ENCODE measurements at places on chromosomes 13 and 19.

- no peaks in the 10 kb centered on the region for H3K27me3 ChIP-seq
- H3K4me1 ChIP-seq, result 0 out of 2 replicates have a peak, but pooled peaks cover 1% of the 10 kb centered on the region
Observed at GRCh38 chr19:16249826-16250404, 52.2 kb downstream of the AP1M1 start.

- H3K4me3 ChIP-seq, result no peak overlapping the region
- H3K36me3 ChIP-seq, result no peaks in the 10 kb centered on the region
- no peaks in the 10 kb centered on the region for H3K4me1 ChIP-seq
- no peaks in the 10 kb centered on the region for H3K27me3 ChIP-seq
Observed at GRCh38 chr19:33862981-33863380, 66.3 kb downstream of the KCTD15 start.

GRCh38 chr19:13976446-13976845 lies 24.1 kb downstream of the DCAF15 start:
- no peaks in the 10 kb centered on the region for H3K27me3 ChIP-seq
- no peak overlapping the region for H3K4me3 ChIP-seq
- no peaks in the 10 kb centered on the region for H3K36me3 ChIP-seq
- H3K4me1 ChIP-seq, result peaks cover 7% of the 10 kb centered on the region

- no peaks in the 10 kb centered on the region for H3K27me3 ChIP-seq
- no peak overlapping the region for H3K27ac ChIP-seq
- no peak overlapping the region for H3K4me3 ChIP-seq
- H3K36me3 ChIP-seq, result no peaks in the 10 kb centered on the region
- DNase-seq, result no peak
- H3K4me1 ChIP-seq, result no peaks in the 10 kb centered on the region
Observed at GRCh38 chr13:74919914-74920313, 562.1 kb downstream of the TBC1D4 start.

- no peaks in the 10 kb centered on the region for H3K36me3 ChIP-seq
- no peaks in the 10 kb centered on the region for H3K4me1 ChIP-seq
- peaks cover 9% of the 10 kb centered on the region for H3K27me3 ChIP-seq
Observed at GRCh38 chr13:99080131-99080530, 102.3 kb upstream of the DOCK9 start.

GRCh38 chr19:8461376-8461775 lies 16.6 kb downstream of the HNRNPM start:
- H3K4me1 ChIP-seq, result peaks cover 3% of the 10 kb centered on the region
- H3K4me3 ChIP-seq, result no peak overlapping the region
- DNase-seq, result no peak
- no peaks in the 10 kb centered on the region for H3K27me3 ChIP-seq

GRCh38 chr13:32938907-32939306 lies 77.3 kb upstream of the KL start:
- H3K36me3 ChIP-seq, result no peaks in the 10 kb centered on the region
- H3K27ac ChIP-seq, result no peak overlapping the region
- H3K4me3 ChIP-seq, result no peak overlapping the region

- no peaks in the 10 kb centered on the region for H3K4me1 ChIP-seq
- H3K27me3 ChIP-seq, result no peaks in the 10 kb centered on the region
- H3K4me3 ChIP-seq, result no peak overlapping the region
- DNase-seq, result no peak
- peaks cover 2% of the 10 kb centered on the region for H3K36me3 ChIP-seq
- H3K27ac ChIP-seq, result no peak overlapping the region
Observed at GRCh38 chr19:18155095-18156087, 2.4 kb downstream of the PIK3R2 start.

DNA sequence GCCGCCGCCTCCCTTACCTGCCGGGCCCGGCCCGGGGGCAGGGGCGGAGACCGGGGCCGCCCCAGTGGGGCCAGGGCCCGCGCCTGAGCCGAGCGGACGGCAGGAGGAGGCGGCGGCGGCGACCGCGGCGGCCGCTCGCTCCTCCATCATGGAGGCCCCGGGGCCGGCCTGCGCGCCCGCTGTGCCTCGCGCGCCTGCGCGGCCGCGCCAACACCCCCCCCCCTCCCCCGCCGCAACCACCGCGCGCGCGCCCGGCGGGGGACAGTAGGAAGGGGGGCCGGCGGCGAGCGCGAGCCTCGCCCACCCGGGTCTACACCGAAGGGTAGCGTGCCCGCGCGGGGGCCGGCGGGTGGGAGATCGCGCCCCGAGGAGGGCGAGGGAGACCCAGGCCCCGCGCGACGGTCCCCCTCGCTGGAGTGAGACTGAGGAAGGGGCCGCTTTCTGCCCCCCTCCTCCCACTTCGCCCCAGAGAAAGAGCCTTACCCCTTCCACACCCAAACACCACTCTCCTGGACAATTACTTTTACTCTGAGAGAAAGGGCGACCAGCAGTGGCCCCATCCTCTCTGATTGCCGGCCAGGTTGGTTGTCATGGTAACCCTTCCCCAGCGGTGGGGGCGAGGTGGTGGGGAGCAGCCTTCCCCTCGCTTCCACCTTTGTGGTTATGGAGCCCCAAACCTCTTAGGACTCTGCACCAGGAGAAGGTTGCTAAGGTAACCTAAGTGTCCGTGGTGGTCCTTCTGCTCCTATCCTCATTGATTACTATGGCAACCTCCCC lies at the start of gene STRN4:
STRN4 (minus strand) TSS at position 170 of the 777 bp plus-strand sequence; CDS start at position 150, 20 bp downstream.
- H3K4me1 ChIP-seq, result no peaks in the 10 kb centered on the region
- H3K4me3 ChIP-seq, result peak within 1 kb of the TSS; percentile 99
- no peak for DNase-seq
- H3K27ac ChIP-seq, result no peak within 1 kb of the TSS
- no peaks in the 10 kb centered on the region for H3K27me3 ChIP-seq
- no peaks in the 10 kb centered on the region for H3K36me3 ChIP-seq

- no peaks in the 10 kb centered on the region for H3K27me3 ChIP-seq
- no peaks in the 10 kb centered on the region for H3K4me1 ChIP-seq
- H3K27ac ChIP-seq, result no peak overlapping the region
- no peak overlapping the region for H3K4me3 ChIP-seq
- DNase-seq, result no peak
Observed at GRCh38 chr13:76216729-76217128, 580.6 kb downstream of the LMO7 start.

- H3K27me3 ChIP-seq, result no peaks in the 10 kb centered on the region
- H3K27ac ChIP-seq, result no peak overlapping the region
- peak overlapping the region; percentile 96 for H3K4me3 ChIP-seq
- 0 out of 2 replicates have a peak, but pooled peaks cover 1% of the 10 kb centered on the region for H3K4me1 ChIP-seq
Observed at GRCh38 chr13:25300861-25301346, 521 bp upstream of the NUP58 start.

GRCh38 chr13:74110053-74110452 lies 24.2 kb downstream of the KLF12 start:
- no peaks in the 10 kb centered on the region for H3K4me1 ChIP-seq
- H3K27ac ChIP-seq, result no peak overlapping the region
- no peak overlapping the region for H3K4me3 ChIP-seq
- H3K36me3 ChIP-seq, result no peaks in the 10 kb centered on the region

GRCh38 chr19:28927456-28927855 lies 285.5 kb downstream of the UQCRFS1 start:
- no peak overlapping the region for H3K27ac ChIP-seq
- no peaks in the 10 kb centered on the region for H3K36me3 ChIP-seq
- no peaks in the 10 kb centered on the region for H3K4me1 ChIP-seq
- no peak for DNase-seq
- no peak overlapping the region for H3K4me3 ChIP-seq
- no peaks in the 10 kb centered on the region for H3K27me3 ChIP-seq

- H3K4me1 ChIP-seq, result no peaks in the 10 kb centered on the region
- peaks cover 14% of the 10 kb centered on the region for H3K27me3 ChIP-seq
- DNase-seq, result no peak
- H3K4me3 ChIP-seq, result no peak overlapping the region
- H3K27ac ChIP-seq, result no peak overlapping the region
Observed at GRCh38 chr19:1521636-1522035, 2.2 kb upstream of the PLK5 start.

DNA sequence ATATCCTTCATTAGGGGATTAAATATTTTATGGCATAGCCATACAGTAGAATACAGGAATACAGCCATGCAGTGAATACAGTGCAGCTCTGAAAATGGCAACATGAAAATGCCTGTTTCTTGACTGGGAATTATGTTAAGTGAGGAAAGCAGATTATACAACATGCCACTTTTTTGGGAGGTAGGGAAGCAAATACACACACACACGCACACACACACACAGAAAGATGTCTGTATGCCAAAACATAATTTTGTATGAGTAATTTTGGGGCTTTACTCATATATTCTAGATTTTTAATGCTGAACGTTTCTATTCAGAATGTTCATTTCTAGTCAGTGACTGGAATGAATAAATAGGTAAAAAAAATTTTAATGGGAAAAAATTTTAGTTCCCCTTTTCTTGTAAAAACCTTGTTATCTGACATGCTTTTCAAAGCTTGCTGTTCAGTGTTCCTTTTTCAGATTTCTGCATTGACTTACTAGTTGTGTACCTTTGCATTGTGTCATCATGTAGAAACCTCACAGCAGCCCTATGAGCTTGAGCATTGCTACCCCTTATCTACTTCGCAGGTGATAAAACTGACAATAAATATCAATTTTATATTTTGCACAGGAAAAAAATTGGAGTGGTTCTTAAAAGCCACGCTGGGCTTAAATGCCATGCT lies 7.8 kb downstream of the GPR183 start:
- H3K4me3 ChIP-seq, result no peak overlapping the region
- H3K4me1 ChIP-seq, result 0 out of 2 replicates have a peak, but pooled peaks cover 2% of the 10 kb centered on the region
- no peak overlapping the region for H3K27ac ChIP-seq
- H3K36me3 ChIP-seq, result no peaks in the 10 kb centered on the region
- H3K27me3 ChIP-seq, result no peaks in the 10 kb centered on the region
- DNase-seq, result no peak

DNA sequence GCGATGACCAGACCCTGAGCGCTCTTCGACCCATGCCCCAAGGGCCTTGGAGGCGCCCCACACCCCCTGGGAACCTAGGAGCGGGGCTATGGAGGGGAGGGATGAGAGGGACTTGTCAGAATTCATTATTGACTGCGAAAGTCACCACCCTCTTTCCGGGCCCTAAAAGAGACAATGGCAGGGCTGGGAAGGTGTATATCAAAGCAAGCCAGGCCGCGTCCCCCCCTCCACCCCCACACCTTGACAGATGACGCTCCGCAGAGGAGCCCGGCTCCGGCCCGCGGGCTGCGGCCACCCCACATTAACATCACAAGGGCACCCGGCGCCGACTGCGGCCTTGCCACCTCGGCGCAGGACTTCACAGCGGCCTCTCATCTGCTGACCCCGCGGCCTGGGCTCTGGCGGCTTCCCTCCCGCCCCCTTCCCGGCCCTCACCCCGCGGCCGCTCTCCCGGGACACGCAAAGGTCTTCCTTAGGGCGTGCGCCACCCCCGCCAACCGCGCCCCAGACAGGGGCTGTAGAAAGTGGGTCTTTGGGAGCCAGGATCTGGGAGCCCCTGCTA lies 2.4 kb downstream of the CDX2 start:
- DNase-seq, result no peak
- H3K27ac ChIP-seq, result no peak overlapping the region
- H3K4me1 ChIP-seq, result peaks cover 19% of the 10 kb centered on the region

DNA sequence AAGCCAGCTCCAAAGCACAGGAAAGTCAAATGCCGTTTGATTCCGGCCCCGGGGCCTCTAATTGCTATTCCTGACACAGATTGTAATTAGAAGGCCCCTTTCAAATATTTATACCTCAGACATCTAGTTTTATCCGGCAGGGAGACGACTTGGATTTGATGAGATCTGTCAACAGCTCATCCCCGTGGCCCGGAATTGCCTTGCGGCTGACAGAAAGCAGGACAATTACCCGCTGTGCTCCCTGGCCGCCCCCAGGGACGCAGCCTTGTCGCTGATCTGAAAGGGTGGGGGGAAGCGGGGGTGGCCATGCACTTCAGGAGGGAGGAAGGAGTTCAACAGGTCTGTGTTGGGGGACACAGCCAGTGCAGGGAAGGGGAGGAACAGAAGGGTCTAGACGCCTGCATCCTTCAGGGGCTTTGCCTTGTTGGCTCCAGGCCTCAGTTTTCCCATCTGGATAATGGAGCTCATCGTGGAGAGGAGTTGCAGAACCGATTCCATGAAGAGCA lies 1.8 kb upstream of the SHD start:
- 0 out of 2 replicates have a peak, but pooled peaks cover 1% of the 10 kb centered on the region for H3K4me1 ChIP-seq
- H3K4me3 ChIP-seq, result no peak overlapping the region
- peaks cover 13% of the 10 kb centered on the region for H3K27me3 ChIP-seq
- no peaks in the 10 kb centered on the region for H3K36me3 ChIP-seq

- H3K27me3 ChIP-seq, result no peaks in the 10 kb centered on the region
- no peaks in the 10 kb centered on the region for H3K4me1 ChIP-seq
- no peak overlapping the region for H3K4me3 ChIP-seq
- H3K36me3 ChIP-seq, result 0 out of 2 replicates have a peak, but pooled peaks cover 2% of the 10 kb centered on the region
- no peak for DNase-seq
Observed at GRCh38 chr19:29615891-29616425, 9.9 kb downstream of the POP4 start.

DNA sequence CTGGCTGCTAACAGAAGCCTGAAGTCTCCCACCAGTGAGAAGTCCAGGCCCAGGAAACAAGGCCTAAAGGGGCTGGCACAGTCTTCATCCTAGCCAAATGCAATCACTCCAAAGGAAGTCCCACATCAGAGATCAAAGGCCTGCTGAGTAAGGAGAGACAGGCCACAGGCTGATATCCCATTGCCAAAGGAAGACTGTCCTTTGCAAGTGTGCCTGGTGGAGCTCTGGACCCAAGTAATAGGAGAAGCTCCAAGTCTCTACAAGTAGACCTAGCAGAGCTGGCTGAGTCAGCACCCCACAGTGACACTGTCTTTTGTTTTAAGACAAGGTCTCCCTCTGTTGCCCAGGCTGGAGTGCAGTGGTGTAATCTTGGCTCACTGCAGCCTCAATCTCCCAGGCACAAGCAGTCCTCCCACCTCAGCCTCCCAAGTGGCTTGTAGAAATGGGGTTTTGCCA lies 4.5 kb downstream of the DBP start:
- peaks cover 5% of the 10 kb centered on the region for H3K36me3 ChIP-seq
- no peak overlapping the region for H3K4me3 ChIP-seq
- DNase-seq, result no peak
- no peaks in the 10 kb centered on the region for H3K27me3 ChIP-seq
- H3K27ac ChIP-seq, result no peak overlapping the region
- peaks cover 12% of the 10 kb centered on the region for H3K4me1 ChIP-seq

DNA sequence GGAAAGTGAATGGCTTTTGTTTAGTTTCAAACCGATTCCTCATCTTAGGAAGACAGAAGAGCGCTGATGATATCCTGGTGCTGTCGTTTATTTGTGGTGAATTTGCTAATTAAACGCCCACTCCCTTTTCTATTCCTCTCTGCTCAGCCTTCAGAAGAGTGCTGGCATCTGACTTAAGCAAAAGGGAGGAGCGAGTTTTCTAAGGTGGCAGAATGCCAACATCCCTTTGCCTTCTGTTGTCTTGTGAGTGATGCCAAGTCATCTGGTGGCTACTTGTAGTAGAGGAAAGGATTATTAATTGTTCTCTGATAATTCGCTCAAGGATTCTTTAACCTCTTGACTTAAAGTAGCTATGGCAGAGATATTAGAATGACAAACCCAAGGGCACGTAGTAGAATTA lies 68.1 kb downstream of the ERCC5 start:
- no peak for DNase-seq
- no peaks in the 10 kb centered on the region for H3K4me1 ChIP-seq
- no peak overlapping the region for H3K4me3 ChIP-seq
- H3K27me3 ChIP-seq, result no peaks in the 10 kb centered on the region

GRCh38 chr13:94783489-94783888 lies 71.1 kb upstream of the SOX21 start:
- no peak overlapping the region for H3K27ac ChIP-seq
- DNase-seq, result no peak
- H3K36me3 ChIP-seq, result no peaks in the 10 kb centered on the region
- H3K4me1 ChIP-seq, result no peaks in the 10 kb centered on the region
- H3K4me3 ChIP-seq, result no peak overlapping the region

GRCh38 chr13:72960114-72960513 lies 98.7 kb upstream of the KLF5 start:
- H3K27ac ChIP-seq, result no peak overlapping the region
- no peaks in the 10 kb centered on the region for H3K4me1 ChIP-seq
- no peaks in the 10 kb centered on the region for H3K27me3 ChIP-seq
- DNase-seq, result no peak
- H3K4me3 ChIP-seq, result no peak overlapping the region
